NCI-H226 (cell line): ENCODE measurements at places on chromosomes 7 and 10.
A peak's percentile ranks its signal among the peaks of the same experiment; 100 is the strongest.

DNA sequence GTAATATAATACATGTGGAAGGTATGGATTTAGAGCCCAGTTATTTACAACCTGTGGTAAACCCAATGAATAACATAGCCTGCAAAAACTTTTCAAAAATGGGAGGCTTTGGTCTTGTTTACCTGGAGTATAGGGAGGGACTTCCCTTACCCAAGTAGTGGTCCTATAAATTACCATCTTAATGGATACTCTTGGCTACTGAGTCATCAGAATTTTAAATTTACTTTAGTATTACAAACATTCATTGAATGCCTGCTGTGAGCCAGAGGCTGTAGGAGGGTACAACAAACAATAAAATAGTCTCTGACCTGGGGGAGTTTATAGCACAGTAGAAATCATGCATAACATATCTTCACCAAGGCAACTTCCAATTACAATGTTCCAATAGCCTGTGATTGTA lies 365.1 kb downstream of the BBS9 start:
- peak; percentile 42 for DNase-seq

- no peak for DNase-seq
Measured at GRCh38 chr10:97969538-97970079, 60.8 kb downstream of the CRTAC1 start.

DNA sequence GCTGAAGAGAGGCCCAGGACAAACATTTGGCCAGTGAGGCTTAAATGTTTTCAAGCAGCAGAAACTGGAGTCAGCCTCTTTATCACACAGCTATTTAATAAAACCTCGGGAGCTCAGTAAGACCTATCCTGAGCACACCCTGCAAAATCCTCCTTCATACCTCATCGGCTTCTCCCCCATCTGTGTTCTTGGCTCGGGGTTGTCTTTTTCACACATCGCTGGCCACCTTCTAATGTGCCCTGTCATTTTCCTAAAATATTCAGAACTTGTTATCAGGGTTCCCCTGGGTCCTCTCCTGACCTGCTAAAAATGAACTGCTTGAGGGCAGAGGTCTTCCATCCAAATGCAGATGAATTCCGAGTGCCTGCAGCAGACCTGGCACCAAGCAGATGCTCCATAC lies 310.3 kb upstream of the AKR1E2 start:
- no peak for DNase-seq

- no peak for DNase-seq
Measured at GRCh38 chr7:129536323-129536722, 34.0 kb downstream of the SMKR1 start.

DNA sequence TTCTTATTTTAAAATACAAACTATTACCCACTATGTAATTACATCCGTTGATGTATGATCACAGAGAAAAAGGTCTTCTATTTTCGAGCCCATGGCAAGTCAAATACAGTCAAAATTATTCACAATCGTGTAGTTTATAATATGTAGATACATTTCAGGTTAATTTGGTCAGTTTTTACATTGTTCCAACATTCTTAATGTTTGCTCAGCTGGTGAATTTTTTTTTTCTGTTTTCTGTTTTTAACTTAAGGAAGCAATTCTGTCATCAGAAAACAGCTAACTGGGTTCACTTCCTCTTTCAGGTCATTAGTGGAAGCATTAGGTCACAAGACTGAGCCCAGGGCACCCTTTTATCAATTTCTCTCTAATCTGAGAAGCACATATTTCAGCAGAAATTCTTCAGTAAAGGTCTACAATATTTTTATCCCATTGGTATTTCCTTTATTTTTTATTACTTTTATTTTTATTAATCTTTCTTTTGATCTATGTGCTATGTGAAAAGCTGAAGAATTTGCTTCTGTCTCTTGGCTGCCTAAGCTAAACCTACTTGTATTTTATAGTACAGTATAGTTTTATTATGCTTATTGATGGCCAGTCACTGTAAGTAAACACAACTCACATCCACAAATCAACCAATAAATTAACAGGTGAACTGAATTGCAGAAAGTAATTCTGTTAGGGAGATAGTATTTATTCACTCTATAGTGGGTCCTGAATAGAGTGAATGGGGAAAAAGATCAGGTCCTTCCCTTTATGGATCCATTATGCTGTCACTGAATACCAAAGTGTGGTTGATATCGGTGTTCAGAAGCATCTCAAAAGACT lies 84.6 kb downstream of the ICA1 start:
- no peak for DNase-seq

- DNase-seq = no peak
Measured at GRCh38 chr10:63477927-63478326, 12.2 kb upstream of the JMJD1C start.

DNA sequence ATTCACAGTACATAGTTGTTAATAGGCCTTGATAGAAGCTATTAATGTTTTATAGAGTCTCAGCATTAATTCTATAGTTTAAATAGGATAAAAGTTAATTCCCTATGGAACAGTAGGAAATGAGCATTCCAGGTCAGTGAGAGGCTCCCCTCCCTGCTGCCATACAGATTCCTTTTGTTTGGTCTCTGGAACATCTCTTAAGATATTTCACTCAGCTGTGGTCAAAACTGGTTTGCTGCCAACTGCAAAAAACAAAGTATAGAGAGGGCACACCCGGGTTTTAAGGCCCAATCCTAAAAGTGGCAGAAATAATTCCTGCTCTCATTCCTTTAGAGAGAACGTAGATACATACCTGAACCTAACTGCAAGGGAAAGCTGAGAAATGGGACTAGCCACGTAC lies 51.3 kb downstream of the MDFIC start:
- peak; percentile 64 for DNase-seq

DNA sequence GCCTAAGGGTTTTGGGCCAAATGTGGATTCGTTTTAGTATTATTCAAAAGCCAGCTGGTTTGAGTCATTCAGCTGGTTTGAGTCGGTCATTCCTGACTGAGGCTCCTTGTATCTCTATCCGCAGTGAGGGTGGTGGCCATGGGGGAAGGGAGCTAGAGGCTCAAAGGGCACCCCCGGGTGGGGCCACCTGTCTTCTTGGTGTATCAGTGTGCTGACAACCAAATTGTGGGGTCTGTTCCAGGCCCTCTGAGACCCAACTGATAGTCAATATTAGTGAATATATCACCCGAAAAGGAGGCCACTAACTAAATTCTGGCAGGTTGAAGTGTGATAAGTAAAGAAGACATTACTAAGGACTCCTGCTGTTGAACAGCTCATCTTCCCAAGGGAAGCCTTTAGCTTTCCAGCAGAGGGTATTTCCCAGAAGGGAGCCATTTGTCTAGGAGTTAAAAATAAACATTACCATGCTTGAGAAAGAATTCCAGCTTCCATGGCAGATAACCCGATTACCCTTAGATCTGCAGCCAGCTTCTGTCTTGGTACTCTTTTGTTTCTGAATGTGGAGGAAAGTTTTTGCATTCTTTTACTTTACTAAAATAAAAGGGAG lies 29.9 kb upstream of the DDX50 start:
- DNase-seq = peak; percentile 54

DNA sequence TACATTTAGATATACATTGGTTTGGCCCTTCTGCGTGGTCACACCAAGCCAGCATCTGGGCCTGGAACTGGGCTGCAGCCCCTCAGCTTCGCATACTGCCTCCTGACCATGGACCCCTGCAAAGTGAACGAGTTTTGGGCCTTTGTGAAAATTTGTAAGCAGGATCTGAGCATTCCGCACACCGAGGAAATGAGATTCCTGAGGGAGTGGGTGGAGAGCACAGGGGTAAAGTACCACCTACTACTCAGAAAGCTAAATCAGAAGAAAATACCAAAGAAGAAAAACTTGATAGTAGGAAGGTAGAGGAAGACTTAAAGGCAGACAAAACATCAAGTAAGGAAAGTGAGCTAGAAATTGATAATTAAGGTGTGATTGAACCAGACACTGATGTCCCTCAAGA lies 22.5 kb upstream of the NT5C2 start:
- no peak for DNase-seq

GRCh38 chr10:104707602-104708459 lies 66.7 kb downstream of the SORCS3 start:
- no peak for DNase-seq

DNA sequence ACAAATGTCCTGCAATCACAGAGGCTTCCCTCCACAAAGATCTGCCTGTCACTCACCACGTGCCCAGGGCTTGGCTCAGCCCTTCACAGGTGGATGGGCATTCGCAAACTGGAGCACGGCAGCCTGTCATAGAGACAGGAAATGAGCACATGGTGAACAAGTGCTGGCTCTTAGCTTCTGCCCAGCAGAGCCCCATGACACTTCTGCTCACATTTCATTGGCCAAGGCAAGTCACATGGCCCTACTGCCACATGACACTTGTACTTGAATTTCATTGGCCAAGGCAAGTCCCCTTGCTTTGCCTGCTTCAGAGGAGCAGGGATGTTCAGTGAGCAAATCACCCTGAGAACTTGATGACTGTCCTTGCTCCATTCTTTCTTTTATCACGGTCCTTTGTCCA lies 110.8 kb upstream of the PPP2R2D start:
- DNase-seq = no peak

GRCh38 chr10:11265484-11265883 lies 247.8 kb downstream of the CELF2 start:
- no peak for DNase-seq

- DNase-seq = no peak
Measured at GRCh38 chr10:15877836-15878576, 17.7 kb upstream of the MINDY3 start.

- peak; percentile 82 for DNase-seq
Measured at GRCh38 chr10:90227217-90227656, 525.8 kb downstream of the KIF20B start.

DNA sequence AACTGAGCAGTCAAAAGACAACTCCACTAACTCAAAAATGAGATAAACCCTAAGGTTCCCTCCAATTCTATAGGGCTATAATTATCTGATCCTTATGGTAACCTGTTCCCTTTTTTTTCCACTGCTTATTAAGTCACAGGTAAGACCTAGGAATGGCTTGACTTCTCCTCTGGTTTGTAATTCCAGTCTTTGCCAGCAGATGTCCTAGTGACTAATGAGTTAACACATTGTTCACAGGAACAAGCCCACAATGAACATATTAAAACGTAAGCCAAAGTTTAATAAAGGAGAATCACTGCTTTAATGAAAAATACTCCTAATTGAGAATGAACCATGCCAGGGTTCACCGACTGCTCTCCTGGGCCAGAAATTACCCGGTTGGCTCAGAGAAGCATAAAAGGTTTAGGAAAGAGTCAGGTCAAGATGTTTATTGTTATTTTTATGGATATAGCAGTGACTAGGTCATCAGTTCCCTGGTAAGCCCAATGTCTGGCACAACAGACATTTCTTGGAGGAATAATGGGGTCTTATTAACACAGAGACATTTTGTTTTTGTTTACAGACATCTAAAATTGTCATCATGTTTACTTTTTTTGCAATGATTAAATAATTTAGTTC lies 120.1 kb downstream of the ELAPOR2 start:
- peak; percentile 50 for DNase-seq

DNA sequence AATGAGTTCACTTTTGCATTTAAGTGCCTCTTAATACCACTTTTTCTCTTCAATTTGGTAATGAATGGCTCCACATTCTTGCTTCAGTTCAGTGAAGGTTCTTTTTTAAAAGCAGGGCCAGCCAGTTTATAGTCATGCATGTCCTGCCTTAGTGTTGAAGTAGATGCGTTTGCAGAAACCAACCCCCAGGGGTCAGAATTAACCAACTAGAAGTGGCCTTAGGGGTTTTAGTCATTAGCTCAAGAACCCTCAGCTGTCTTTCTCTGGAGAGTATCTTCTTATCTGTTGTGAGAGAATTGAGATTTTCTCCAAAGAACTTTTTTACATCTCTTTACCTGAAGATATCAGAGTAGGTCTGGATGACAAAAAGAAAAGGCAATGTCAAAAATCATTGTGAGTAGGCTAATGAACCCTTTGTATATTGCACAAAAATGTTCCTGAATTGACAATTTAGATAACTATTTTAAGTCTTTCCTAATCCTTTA lies 82.2 kb downstream of the PIK3CG start:
- DNase-seq = peak; percentile 45

DNA sequence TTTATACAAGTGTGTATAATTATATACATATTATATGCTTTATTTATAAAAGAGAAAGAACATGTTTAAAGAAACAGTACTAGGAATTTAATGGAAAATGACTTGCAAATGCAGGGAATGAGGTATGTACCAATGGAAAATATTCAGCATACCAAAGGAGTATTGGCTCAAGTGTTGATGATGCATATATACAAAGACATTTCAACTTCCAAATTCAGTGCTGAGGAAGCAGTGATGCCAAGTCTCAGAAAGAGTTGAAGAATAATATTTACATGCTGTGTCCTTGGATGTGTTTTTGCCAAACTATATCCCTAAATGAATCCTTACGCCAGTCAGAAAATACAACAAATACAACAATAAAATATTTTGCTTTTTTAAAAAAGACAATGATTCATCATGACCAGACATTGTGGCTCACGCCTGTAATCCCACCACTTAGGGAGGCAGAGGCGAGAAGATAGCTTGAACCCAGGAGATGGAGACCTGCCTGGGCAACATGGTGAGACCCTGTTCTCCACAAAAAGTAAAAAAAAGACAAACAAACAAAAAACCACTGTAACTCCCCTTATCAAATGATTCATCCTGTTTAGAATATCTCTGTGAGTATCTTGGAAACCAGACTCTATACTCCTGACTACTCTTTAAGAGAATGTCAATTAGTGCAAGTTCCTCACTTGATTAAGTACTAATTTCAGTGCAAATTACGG lies 157.2 kb downstream of the CHRM2 start:
- no peak for DNase-seq

- no peak for DNase-seq
Measured at GRCh38 chr7:141439164-141439563, 112.0 kb upstream of the AGK start.

GRCh38 chr10:17125206-17125893 lies 4.3 kb downstream of the CUBN start:
- DNase-seq = no peak

DNA sequence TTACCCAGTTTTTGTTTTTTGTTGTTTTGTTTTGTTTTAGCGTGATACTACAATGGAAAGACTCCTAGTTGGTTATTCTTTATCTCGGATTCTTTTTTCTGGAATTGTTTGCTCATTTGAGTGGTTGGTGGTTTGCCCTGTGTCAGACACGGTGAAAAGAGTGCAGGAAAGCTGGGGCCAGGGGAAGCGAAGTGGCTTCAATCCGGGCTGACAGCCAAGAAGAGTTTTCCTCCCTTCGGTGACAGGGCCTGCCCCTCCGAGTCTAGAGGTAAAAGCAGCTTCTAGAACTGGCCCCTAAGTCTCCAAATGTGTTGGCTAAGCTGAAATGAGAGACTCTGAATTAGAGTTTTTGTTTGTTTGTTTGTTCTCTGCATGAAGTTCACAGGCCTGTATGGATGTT lies 5.7 kb upstream of the AP5Z1 start:
- DNase-seq = no peak
